Right hindlimb (tissue), 1 donor: ENCODE measurements at places on chromosomes 2 and 18.
A peak's percentile ranks its signal among the peaks of the same experiment; 100 is the strongest.

DNA sequence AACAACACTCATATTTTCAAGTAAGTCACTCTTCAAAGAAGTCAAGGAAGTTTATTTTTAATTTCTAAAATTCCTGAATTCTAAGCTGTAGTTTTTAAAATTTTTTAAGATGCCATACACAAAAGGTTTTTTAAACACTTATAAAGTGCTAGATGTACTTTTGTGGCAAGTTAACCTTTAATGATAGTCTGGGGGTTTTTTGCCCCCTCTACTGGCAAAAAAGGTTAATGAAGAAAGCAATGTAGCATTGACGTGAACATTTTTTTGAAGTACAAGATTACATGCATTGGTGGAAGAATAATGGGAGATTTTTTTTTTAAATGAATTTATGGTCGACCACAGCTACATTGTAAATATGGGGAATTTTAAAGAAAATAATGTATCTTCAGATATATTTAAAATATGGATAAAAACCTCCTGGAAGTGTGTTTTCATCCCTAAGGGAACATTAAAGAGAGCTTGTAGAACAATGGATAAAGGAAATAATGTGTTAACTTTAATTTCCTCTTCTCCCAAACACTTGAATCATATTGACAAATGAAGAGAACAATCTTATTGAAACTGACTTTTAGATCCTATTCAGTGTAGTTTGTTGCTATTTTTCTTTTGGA is 12.6 kb downstream of the ITPRID2 start:
- DNase-seq: no peak

DNA sequence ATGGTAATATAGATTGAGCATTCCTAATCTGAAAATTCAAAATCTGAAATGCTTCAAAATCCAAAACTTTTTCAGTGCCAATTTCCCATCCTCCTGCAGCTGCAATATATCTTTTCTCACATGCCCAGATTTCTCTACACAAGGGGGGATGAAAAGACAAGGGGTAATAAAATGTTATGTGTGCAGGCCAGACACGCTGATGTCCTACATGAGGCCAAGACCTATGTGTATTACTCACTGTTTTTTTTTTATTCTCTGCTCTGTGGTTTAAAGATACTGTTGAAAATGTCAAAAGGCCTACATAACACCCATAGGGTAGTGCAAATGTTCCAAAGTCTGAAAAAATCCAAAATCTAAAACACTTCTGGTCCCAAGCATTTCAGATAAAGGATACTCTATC is 41.2 kb upstream of the CWC22 start:
- no peak for DNase-seq

- DNase-seq: no peak
These were observed 8.6 kb downstream of the PARD6G start for GRCh38 chr18:80238651-80239260.

GRCh38 chr18:44855681-44856080 is 175.0 kb downstream of the SETBP1 start:
- no peak for DNase-seq

DNA sequence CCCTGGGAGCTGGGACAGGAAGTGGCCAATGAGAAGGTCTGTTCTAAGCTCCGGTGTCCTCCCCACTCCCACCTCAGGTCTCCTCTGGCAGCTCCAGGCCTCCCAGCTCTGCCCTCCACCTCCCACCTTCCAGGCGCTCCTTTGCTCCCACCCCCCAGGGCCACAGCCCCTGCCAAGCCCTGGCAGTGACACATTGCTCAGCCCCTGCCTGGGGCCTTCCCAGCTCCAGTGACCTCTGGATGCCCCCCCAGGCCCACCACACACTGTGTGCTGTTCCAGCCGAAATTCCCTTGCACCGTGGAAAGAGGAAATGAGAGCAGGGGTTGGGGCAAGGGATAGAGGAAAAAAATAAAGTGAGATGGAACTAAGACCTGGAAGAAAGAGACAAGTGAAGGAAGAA is 289.6 kb downstream of the CYP26B1 start:
- peak; percentile 82 for DNase-seq

- no peak for DNase-seq
These were observed 4.4 kb downstream of the CAPN14 start for GRCh38 chr2:31212659-31213600.

DNA sequence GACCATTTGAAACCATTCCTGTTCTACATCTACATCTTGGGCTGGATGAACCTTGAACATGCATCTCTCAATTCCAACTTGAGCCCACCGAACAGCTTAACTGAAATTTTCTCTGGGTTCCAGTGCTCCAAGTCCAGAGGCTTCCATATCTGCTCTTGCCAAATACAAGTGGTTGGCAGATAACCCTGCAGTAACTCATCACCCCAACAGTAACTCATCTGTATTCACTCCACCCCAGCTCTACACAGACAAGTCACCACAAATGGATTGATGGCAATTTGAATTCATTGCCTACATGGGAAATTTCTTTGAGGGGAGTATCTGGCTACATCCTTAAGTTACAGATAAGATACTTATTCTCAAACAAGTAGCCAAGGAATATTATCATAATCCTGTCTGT is 502.4 kb upstream of the TNP1 start:
- DNase-seq: no peak

DNA sequence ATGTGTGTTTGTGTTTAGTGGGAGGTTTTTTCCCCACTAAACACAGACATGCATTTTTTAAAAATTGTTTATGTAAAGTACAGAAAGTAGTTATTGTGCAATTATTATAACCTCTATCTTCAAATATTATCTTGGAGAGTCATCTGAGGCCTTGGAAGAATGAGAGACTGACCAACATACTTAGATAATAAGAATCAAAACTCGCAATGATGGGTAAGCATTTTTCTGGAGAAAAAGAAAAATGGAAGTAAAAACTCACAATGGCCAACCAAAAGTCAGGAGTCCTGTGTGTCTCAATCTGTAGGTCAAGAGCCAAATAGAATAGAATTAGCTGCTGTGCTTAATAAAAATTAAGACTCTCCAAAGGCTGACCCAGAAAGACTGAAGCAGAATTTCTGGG is 43.0 kb downstream of the MEMO1 start:
- no peak for DNase-seq

GRCh38 chr2:196206804-196207203 is 35.4 kb upstream of the STK17B start:
- DNase-seq: no peak

- no peak for DNase-seq
These were observed 209.0 kb upstream of the KYNU start for GRCh38 chr2:142668420-142668819.

DNA sequence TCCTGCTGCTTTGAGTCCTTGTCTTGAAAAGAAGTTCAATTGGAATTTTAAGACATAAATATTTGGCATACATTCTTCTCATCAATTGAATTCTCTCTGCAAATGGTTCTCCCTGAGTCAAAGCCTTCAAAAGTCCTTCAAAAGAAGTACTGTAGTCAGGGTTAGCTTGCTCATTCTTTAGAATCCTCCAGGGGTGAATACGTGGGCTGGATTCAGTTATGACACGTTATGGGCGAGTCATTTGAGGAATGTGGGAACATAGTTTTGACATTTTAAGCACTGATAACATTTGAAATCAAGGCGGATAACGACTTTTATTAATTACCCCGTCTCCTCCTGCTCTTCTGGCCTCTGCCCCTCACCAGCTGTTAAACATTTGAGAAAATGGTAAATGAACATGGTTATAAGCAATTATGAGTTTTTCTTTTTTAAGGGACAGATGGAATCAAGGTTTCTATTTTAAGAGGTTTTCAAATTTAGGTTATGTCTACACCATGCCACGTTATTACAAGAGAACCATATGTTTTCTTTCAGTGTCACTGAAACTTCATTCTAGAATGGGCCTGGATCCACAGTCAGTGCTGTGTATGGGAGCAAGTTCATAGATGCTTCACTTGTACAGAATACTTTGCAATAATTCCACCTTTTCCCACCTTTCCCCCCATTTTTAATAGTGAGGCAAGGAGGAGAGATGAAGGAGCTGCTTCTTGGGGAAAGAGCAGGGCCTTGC is 273.1 kb downstream of the TSN start:
- no peak for DNase-seq

DNA sequence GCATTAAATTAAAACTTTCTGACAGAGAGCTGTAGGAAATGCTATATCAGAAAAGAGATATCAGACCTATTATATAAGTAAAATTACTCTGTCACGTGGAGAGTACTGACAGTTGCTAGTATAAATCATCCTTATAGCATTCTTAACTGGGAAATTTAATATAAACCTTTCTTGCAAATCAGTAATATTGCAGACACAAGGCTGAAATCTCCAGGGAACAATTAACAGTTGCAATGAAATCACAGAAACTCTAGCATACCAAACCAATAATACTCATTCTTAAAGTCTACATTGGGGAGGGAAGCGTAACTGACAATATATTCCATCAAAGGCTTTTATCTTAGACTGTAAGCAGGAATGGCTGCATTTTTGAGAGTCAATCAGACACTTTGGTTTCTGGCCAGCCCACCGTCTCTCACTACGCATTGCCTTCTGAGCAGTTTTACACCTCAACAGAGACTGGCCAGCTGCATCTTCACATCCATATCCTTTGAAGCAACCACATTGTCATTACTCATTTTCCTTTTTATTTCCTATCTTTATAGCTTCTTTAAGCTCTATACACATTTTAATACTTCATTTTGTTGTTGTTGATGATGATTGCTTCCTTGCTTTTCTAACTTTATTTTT is 536.0 kb upstream of the CDH2 start:
- DNase-seq: no peak

GRCh38 chr2:28623582-28624405 is 127.8 kb upstream of the PPP1CB start:
- no peak for DNase-seq

DNA sequence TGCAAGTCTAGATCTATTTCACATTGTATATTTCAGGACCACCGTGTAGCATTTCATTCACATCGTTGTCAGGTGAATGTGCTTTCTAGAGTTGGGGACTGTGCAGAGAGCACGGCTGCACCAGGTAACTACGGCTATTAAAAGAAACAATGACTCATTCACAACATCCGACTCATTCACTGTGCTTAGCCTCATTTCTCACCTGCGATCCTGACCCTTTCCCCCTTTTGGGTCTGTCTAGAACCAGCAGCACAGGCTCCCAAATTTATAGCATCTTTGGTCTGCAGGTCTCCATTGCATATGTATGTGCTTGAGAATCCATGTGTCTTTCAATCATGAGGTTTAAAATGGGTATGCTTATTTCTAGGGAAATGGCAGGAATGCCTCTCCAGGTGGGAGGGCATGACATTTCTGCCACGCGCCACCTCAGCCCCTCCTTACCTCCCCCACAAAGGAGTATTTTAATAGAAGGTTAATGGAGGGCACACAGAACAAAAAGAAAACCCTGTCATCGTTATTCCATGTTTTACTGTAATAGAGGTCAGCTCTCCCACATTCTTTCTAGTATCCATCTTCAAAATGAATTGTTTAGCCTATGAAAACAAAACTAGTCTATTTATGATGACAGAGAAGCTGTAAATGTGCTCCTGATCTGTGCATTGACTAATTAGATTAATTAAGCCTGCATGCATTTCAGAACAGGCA is 246.7 kb upstream of the EPHA4 start:
- DNase-seq: no peak

GRCh38 chr2:231191896-231192872 is 6.2 kb upstream of the ARMC9 start:
- DNase-seq: peak; percentile 88

- DNase-seq: no peak
These were observed 123.0 kb upstream of the THUMPD2 start for GRCh38 chr2:39902103-39902502.

GRCh38 chr18:37854396-37854795 is 288.8 kb upstream of the CELF4 start:
- no peak for DNase-seq

DNA sequence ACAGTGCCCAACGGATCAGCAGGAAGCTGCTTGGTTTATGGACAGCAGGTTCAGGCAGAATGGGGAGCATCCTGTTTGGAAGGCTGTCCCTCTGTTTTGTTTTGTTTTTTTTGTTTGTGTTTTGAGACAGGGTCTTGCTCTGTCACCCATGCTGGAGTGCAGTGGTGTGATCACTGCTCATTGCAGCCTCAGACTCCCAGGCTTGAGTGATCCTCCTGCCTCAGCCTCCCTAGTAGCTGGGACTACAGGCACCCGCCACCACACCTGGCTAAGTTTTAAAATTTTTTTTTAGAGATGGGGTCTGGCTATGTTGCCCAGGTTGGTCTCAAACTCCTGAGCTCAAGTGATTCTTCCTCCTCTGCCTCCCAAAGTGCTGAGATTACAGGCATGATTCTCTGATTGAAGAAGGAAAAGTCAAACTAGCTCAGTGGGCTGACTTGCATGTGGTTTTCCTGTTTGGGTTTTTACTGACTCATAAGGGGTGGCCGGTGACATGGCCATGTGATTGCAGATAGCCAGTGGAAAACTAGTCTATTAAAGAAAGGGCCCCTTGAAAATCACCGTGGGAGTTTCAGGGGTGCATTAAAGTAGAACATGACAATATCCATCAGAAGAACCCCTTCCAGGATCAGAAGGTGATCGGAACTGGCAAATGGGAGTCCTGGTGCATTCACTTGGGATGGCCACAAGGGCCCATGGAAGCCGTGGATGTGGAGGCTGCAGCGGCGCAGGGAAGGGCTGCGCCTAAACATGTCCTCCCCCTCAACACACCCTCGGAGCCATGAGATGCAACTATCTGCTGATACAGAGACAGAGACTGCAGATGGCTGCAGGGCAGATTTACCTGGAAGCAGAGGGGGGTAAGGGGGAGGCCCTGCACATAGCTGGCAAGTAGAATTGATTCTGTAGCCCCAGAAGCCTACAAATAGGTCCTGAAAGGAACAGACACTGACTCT is 26.5 kb downstream of the AQP12B start:
- no peak for DNase-seq

- no peak for DNase-seq
These were observed 209.5 kb downstream of the DYSF start for GRCh38 chr2:71662665-71663394.

GRCh38 chr18:75790796-75791195 is 363.3 kb upstream of the SMIM21 start:
- no peak for DNase-seq

GRCh38 chr18:71114550-71115210 is 825.8 kb downstream of the SOCS6 start:
- DNase-seq: no peak

GRCh38 chr18:23740105-23740830 is 51.0 kb downstream of the LAMA3 start:
- no peak for DNase-seq

DNA sequence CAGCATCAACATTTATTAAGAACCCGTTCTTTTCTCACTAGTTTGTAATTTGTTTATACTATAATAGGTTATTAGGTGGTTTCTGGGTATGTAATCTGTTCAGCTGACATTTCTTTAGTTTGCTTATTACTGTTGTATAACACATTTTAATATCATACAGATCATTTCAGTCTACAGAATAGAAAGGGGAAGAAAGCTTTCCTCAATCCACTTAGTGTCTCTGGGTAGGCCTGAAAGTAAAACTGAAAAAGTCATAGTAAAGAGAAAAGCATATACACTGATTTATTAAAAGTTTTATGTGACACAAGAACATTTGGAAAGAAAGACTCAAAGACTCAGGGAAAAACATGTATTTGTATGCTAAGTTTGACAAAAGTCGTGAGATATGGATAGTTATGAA is 16.8 kb upstream of the KCNJ3 start:
- no peak for DNase-seq

GRCh38 chr2:168751104-168751740 is 51.2 kb upstream of the NOSTRIN start:
- no peak for DNase-seq

- no peak for DNase-seq
These were observed 56.4 kb downstream of the PLB1 start for GRCh38 chr2:28552045-28552823.
